Non-pigmented ciliary epithelial cell (primary cell): ENCODE measurements at places on chromosomes 6 and 20.

DNA sequence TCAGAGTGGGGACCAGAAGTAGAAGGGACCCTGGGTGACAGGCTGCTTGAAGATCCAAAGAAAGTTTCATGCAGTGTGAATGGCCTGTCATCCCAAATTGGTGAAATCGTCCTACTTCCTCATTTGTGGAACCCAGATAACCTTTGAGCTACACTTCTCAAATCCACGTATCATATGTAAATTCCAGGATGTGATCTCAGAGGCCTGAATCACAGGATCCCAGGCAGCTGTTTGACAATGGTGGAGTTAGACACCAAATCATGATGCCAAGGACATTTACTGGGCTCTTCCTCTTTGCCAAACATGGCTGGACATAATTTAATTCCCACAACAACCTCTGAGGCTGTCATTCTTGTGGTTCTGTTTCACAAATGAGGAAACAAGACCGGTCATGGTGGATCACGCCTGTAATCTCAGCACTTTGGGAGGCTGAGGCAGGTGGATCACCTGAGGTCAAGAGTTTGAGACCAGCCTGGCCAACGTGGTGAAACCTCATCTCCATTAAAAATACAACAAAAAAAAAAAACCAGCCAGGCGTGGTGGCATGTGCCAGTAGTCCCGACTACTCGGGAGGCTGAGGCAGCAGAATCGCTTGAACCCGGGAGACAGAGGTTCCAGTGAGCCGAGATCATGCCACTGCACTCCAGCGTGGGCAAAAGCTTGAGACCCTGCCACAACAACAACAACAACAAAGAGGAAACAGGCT is 39.9 kb upstream of the TTPAL start:
- no peak for DNase-seq

- no peak for DNase-seq
Observed at GRCh38 chr20:2653556-2654383, 1.3 kb downstream of the NOP56 start.

DNA sequence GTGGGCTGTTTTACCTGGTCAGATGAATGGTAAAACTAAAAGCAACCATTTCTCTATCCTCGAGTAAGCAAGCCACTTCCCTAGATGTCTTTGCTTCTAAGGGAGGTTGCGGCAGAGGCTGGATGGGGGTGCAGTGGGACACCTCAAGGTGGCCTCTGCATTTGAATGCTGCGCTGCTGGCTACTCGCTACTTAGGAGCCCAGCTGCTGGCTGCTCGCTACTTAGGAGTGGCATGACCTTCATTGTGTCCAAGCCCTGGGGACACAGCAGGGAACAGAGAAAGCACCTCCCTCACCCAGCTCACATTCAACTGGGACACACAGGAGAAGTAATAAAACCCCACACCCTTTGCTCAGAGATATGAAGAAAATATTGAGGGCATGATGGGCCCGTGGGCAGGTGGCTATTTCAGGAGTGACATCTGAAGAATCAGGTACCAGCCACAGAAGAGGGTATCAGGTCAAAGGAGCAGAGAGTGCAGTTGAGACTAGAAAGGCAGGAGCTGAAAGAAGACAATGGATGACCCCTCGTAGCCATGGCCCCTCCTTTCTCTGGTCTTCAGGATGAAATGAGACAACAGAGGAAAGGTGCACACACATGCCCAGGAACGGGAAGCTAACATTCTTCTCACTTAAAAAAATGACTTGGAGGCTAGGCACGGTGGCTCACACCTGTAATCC is 149.4 kb downstream of the ZMYND8 start:
- no peak for DNase-seq

GRCh38 chr6:104795363-104795762 is 64.4 kb downstream of the HACE1 start:
- DNase-seq = no peak

DNA sequence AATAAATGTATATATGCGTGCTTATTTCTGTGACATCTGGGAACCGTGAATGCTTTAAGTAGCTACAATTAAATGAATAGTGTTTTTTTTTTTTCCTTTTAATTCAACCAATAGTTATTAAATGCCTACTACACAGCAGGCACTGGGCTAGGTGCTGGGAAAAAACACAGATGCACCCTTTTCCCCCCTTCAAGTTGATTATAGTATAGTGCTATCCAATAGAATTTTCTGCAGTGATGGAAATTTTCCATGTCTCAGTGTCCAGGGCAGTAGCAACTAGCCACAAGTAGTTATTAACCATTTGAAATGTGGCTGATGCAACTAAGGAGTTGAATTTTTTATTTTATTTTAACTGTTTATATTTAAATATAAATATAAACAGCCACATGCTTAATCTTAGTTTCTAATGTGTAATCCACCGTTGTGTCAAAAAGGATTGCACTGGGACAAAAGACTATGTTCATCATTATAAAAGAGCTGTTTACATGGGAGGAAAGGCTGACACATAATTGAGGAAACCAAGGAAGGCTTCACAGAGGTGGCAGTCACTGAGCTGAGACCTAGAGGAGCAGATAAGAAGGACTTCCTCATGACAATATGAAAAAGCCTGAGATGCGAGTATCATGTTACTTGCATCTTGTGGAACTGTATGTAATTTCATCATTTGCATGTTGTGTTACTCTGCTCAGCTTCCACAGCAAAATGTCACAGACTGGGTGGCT is 261.2 kb upstream of the PLCB4 start:
- DNase-seq = no peak
